CD4-positive, alpha-beta T cell (primary cell): ENCODE measurements at places on chromosomes 4 and X.

DNA sequence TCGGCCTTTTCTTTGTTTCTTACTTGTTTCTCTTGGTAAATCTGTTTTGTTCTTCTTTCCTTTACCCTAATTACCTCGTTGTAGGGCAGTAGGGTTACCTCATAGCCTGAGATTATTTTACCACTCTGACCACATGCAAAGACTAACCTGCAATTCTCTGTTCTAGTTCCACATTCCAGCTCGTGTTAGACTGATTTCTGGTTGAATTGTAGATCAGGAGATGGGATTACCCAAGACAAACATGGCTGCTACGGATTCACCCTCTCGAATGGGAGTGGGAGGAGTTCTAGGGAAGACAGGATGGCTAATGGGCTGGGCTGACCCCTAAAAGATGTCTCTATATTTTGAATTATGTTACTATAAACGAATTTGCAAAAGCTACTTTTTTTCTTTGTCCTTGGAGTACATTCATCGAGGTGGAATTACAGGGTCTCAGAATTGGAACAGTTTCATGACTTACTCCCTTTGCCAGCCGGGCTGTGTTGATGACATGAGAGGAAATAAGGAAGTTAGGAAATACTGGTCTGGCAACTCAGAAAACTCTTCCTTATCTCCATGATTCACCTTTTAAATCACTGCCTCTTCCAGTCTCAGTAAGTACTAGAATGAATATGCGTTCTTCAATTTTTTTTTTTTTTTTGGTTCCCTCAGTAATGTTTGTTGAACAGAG, 36.7 kb upstream of the FBXW7 start:
- no peak for DNase-seq

GRCh38 chrX:136193771-136194170, 46.4 kb downstream of the FHL1 start:
- DNase-seq = peak; percentile 27

DNA sequence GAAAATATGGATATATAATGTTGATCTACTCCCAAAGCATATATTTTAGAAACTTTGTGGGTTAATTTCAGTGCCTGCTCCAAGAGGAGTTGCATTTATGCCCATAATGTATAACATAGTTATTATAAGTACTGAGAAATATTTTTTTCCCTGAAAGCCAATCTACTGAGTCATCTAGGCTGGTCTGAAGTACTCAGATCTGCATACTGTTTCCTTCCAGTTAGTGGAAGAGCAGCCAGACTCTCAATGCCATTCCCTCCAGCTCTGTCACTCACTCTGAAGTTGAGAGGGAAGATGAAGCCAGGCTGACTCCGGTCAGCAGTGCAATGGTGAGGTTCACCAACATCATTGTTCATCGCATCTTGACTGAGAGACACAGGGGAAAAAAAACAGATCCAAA, 505.1 kb downstream of the PPARGC1A start:
- no peak for DNase-seq

DNA sequence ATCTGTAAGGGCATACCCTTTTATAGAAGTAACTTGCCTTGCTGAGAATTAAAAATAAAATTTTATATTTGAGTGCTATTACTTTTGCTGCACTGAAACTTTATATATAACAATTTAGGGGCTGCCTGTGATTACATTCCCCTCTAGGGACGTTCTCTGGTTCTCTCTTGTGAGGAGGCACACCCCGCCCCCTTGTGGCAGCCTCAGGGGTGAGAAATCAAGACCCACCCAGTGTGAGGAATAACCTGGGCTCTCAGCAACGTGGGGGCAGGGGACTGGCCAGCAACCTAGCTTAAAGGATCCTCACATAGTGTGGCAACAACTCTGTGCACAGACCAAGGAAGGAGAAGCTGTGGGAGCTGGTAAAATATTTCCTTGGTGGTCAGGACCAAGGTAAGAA, 43.7 kb downstream of the MAGEA9 start:
- DNase-seq = peak; percentile 14

- DNase-seq = no peak
Observed at GRCh38 chr4:121698236-121698671, 1.5 kb upstream of the ANXA5 start.

DNA sequence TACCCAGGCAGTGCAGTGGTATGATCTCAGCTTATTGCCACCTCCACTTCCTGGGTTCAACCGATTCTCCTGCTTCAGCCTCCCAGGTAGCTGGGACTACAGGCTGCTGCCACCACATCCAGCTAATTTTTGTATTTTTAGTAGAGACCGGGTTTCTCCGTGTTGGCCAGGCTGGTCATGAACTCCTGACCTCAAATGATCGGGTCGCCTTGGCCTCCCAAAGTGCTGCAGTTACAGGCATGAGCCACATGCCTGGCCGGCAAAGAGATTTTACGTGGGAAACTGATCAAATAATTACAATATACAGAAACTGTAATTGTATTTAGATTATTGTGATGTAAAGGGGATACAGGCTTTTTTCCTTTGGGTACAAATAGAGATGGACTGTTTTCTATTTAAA, 33.7 kb downstream of the RBPJ start:
- no peak for DNase-seq

- DNase-seq = no peak
Observed at GRCh38 chr4:113444386-113444785, 317.2 kb downstream of the CAMK2D start.

- DNase-seq = no peak
Observed at GRCh38 chrX:41435708-41436107, 11.4 kb upstream of the NYX start.

GRCh38 chrX:68018248-68019203, 414.8 kb downstream of the OPHN1 start:
- no peak for DNase-seq

DNA sequence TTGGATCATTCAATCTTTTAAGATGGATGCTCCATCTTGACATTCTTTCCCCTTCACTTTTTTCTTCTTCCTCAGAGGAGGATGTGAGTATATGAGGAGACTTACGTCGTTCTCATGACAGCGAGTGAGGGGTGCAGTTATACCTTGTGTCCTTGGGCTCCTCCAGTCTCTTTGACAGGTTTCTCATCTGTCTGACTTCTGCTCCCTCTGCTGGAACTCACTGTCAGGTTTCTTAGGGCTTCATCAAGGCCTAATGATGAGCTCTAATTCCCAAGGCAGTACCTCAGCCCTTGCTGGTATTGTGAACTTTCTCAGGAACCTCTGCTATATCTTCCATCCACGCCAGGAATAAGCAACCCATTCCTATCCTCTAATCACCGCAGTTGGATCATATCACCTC, 237.8 kb upstream of the ADGRL3 start:
- no peak for DNase-seq

DNA sequence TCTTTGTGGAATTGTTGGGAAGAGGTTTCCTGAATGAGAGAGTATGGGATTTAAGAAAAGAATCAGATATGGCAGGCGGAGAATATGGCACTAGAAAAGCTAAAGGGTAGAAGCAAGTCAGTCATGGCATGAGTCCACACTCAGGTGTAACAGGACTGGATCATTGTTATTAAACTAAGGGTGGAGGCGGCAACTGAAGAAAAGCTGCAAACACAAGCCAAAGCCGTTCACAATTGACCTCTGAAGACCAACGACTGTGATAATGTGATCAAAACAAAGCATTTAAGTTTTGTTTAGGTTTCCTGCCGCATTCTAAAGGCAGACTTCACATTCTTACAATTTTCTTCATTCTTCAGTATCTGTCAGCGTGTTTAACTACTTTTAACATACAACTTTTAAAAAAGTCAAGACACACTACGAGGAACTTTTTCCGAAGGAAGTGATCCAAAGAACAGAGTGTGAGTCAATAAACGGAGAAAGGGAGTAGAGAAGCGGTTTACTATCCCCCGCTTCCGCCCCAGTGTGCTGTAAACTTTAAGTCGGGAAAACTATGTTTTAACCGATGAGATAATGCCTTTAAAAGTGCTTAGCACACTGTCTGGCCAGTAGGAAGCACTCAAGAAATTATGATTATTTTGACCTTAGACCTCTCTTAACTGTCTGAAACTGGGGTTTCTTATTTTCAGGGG, 909 bp upstream of the SLAIN2 start:
- peak; percentile 63 for DNase-seq

- DNase-seq = no peak
Observed at GRCh38 chr4:125421547-125421946, 106.8 kb downstream of the FAT4 start.

DNA sequence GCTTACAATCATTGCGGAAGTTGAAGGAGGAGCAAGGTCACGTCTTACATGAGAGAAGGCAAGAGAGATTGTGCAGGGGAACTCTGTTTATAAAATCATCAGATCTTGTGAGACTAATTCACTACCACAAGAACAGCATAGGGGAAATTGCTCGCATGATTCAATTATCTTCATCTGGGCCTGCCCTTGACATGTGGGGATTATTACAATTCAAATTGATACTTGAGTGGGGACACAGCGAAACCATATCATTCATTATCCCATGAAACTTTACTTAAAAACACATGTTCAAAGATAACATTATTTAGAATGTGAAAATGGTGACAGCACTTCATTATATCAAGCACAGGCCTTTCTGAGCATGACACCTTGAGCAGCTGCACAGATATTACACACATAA, 1087.8 kb downstream of the C4orf33 start:
- DNase-seq = no peak

- no peak for DNase-seq
Observed at GRCh38 chr4:187993827-187994226, 1.7 kb upstream of the ZFP42 start.

- DNase-seq = no peak
Observed at GRCh38 chr4:41319553-41319952, 62.8 kb downstream of the UCHL1 start.

- DNase-seq = peak; percentile 61
Observed at GRCh38 chrX:15334561-15334960, 762 bp downstream of the PIGA start.

- no peak for DNase-seq
Observed at GRCh38 chr4:186687265-186687664, 36.4 kb downstream of the FAT1 start.

GRCh38 chr4:172980219-172980618, 188.4 kb upstream of the GALNT7 start:
- no peak for DNase-seq

DNA sequence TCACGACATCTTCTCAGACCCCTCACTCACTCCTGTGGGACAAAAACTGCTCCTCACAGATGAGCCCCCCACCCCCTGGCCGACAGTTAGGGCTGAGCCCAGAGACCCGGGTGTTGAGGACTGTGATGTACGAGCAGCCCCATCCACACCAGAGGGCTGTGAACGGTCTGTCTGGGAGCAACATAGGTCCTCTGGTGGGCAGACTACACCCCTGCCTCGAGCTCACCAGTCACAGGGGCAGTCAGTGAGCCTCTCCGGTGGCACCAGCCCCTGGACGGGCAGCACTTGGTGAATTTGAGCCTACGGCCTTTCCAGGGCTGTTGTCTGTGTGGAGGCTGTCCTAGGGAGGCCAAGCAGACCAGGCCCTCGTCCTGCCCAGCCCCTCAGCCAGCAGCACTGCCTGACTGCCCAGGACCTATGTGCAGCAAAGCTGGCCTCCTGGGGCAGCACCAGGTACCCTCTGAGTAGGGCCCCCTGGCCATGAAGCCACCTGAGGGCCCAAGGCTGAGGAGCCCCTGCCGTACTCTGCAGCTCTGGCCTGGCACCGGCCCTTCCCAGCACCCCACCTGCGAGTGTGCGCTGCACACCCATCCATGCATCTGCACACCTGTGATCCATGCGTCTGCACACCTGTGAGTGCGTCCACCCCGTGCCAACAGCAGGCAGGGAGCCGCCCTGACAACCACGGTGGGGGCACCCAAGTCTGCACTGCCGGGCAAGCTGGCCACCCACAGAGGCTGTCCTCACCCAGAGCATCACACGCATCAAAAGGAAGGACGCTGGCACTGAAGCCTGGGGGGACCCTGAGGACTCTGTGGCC, 111.6 kb upstream of the NKX1-1 start:
- DNase-seq = no peak

GRCh38 chrX:129771266-129771995, 8.3 kb upstream of the SASH3 start:
- DNase-seq = no peak

DNA sequence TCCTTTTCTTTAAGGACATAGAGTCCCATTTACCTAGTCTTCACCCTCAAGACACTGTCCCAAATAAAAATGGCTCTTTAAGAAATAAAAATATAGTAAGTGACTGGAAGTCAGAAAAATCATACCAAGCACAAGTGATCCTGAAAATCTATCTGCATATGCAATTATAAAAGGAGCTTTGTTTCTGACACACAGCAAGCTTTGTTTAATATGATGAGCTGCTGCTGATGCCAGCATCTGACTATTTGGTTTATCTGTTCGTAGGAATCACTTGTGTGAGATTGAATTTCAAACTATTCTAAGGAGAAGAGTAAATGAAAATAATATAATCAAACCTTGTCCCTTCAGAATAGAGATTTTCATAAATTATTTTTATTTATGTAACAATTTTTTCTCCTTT, 332.4 kb downstream of the PCDH7 start:
- no peak for DNase-seq

GRCh38 chrX:30880058-30880457, 9.0 kb downstream of the TAB3 start:
- DNase-seq = no peak

- no peak for DNase-seq
Observed at GRCh38 chrX:123983240-123983639, 21.7 kb downstream of the STAG2 start.

DNA sequence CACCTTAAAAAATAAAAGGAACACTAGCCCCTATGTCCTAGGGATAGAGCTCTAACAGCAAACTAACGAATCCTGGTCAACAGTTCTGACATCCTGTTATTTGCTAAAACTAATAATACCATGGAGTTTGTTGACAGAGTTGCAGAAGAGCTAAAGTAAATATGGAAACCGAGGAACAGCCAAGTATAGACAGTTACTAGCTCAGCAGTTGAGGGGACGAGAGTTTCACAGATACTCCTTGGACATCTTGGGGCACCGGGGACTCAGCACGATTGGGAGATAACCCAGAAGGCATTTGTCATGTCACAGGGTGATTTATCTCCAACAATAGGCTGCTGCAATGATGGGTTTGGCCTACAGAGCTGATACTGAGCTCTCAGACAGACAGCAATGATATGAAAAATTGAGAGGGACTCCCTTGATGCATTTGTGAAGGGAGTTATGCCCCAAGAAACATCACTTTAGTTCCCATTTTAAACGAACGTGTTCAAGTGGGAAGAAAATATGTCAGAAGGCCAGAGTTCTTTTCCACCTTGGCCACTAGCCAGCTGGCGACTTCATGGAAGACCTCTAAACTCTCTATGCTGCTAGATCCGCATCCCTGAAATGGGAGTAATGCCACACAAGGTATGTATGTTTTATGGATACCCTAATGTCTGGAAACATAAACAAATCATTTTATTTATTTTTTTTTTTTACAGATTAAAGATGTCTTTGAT, 48.6 kb downstream of the TSC22D3 start:
- DNase-seq = no peak

DNA sequence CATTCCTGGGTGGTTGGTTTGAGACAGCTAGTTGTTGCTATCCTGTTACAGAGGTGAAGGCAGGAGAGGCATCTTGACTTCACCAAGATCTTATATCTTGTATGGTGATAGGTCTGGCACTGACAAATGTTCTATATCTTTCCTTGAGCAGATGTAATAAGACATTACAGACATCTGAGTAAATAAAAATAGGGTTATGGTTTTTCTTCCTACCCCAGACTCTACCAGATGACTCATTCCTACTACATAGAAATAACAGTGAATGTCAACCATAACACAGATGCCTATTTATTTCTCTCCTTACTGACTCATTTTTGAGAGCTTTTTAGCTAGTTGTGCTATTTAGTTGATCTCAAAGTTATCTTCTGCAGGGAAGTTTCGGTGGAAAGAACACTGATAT, 21.9 kb downstream of the HNRNPH2 start:
- no peak for DNase-seq
